ENCODE measurements at places on chromosomes 7 and 10.

DNA sequence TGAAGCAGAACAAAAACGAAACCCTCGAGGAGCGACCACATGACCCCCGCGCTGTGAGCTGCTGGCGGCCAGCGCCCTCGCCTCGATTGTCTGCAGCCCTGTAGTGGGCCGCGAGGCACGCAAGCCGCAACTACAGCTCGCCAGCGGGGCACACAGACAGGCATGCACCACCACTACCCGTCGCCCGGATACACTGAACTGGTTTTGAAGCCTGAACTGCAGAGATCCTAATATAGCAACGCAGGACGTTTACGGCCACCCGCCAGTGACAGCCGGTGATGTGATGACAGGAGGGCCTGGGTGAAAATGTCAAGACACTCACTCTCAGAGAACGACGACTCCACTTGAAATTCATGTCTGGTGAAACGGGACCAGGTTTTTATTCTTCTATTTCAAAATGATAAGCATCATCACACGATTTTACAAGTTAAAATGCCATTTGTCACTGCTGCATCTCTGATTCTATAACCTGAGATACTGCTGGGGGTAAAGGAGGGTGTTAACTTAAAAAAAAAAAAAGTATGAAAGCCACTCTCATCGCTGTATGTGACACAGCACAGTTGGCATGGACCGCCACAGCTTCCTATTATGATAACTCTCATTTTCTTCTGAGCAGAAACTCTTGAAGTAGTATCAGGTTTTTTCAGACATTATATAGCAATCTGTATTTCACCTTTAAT, 120.3 kb upstream of the DIP2C start:
- no peak for DNase-seq

DNA sequence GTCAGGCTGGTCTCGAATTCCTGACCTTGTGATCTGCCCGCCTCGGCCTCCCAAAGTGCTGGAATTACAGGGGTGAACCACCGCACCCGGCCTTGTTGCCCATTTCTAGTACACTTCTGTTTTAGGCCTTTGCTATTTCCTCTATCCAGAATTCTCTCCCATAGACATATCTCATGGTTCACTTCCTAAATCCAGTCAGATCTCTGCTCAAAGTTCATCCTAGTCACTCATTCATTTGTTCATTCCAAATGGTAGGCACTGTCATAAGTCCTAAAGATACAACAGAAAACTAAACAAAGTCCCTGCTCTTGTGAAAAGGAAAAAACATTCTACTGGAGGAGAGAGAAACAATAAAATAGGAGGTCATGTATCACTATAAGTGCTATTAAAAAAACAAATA, 2.4 kb upstream of the MOSPD3 start:
- DNase-seq = no peak

- no peak for DNase-seq
These were observed 20.0 kb upstream of the ZNF438 start for GRCh38 chr10:31051703-31052102.

DNA sequence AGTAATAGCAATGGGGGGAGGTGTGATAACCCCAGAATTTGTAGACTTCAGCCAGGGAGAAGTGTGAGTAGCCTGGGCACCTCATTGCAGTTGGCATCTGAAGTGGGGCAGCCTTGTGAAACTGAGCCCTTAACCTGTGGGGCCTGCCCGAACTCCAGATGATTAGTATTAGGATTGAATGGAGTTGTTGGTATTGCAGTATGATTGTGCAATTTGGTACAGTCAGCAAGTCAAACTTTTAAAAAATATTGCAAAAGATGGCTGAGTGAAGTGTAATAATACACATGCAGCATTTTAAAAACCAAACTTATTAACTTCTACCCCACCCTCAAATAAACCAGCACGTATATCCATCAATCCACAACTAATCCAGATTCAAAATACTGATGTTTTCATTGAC, 9.3 kb downstream of the RBM33 start:
- peak; percentile 41 for DNase-seq

- no peak for DNase-seq
These were observed 375.6 kb downstream of the SFMBT2 start for GRCh38 chr10:7035126-7035761.
